ENCODE measurements at places on chromosomes 16 and 17.
A peak's percentile ranks its signal among the peaks of the same experiment; 100 is the strongest.

- no peak for DNase-seq
Observed at GRCh38 chr16:55668340-55669281, 12.8 kb downstream of the SLC6A2 start.

- no peak for DNase-seq
Observed at GRCh38 chr16:1337486-1337885, 4.0 kb downstream of the BAIAP3 start.

- DNase-seq: no peak
Observed at GRCh38 chr16:30947859-30948666, 805 bp upstream of the ORAI3 start.

- DNase-seq: no peak
Observed at GRCh38 chr17:39553341-39553945, 54.3 kb downstream of the NEUROD2 start.

DNA sequence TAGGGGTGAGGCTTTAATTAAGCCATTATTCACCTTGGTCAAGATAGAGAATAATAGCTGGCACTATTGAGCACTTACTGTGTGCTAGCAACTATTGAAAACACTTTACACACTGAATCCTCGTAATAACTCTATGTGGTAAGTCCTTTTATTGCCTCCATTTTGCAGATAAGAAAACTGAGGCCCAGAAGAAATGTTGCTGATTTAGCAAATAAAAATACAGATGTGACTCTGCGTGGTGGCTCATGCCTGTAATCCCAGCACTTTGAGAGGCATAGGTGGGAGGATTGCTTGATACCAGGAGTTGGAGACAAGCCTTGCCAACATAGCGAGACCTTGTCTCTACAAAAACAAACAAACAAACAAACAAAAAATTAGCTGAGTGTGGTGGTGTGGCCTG lies 19.4 kb downstream of the OTOA start:
- DNase-seq: no peak

- DNase-seq: no peak
Observed at GRCh38 chr17:20981046-20981920, 61.5 kb downstream of the USP22 start.

DNA sequence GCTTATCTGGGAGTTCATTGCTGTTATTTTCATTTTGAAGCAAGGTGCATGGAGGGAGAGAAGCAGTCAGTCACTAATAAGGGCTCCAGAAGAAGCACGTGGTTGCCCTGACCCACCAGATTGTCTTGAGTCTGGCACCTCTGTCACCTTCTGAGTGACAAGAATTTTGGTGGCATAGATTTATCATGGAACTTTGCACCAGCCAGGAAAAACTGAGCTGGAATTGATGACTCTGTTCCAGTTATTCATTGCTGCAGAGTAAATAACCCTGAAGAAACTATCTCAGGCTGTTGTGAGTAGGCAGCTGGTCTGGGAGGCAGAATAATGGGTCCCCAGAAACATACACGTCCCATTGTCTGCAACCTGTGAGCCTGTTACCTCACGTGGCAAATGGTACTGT lies 44.8 kb downstream of the HSD17B2 start:
- no peak for DNase-seq

DNA sequence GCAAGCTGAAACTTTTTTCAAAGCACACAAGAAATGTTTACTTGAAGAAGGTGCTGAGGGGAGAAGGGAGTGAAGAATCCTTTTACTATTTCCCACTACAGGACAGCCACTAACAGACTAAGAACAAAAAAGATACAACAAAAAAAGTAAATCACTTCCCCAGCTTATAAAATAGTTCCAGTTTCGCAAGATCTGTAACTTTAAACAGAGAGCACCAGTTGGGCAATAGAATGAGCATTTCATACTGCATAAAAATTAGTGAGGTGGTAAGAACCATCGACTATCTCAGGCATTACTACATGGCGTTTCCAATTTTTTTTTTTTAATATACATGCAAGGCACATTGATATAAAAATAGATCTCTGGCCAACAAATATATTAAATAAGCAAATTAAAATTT lies 11.1 kb downstream of the CRYBA1 start:
- no peak for DNase-seq

DNA sequence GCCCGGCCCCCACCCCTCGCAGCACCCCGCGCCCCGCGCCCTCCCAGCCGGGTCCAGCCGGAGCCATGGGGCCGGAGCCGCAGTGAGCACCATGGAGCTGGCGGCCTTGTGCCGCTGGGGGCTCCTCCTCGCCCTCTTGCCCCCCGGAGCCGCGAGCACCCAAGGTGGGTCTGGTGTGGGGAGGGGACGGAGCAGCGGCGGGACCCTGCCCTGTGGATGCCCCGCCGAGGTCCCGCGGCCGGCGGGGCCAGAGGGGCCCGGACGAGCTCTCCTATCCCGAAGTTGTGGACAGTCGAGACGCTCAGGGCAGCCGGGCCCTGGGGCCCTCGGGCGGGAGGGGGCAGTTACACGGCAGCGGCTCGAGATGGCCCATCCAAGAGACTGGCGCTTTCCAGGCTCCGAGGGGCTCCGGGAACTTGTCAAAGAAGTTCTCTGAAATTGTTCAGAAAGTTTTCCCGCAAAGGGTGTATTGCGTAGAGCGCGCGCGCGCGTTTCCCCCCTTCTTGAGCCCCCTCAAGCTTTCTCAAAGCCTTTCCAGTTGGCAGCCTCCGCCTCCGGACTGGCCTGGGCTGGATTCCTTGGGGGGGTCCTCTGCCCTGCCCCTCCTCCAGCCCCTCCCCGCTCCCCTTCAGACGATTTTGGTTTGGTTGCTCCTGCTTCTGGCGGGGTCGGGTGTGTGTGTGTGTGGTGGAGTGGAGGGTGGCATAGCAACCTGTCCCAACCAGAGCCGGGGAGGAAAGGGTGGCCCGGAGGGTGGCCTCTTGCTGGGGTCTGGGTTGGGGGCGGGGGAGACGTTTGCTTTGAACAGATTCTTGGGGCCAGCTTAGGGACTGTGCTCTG lies 504 bp downstream of the ERBB2 start:
- DNase-seq: no peak

GRCh38 chr17:61659437-61659836 lies 68.4 kb upstream of the NACA2 start:
- no peak for DNase-seq

DNA sequence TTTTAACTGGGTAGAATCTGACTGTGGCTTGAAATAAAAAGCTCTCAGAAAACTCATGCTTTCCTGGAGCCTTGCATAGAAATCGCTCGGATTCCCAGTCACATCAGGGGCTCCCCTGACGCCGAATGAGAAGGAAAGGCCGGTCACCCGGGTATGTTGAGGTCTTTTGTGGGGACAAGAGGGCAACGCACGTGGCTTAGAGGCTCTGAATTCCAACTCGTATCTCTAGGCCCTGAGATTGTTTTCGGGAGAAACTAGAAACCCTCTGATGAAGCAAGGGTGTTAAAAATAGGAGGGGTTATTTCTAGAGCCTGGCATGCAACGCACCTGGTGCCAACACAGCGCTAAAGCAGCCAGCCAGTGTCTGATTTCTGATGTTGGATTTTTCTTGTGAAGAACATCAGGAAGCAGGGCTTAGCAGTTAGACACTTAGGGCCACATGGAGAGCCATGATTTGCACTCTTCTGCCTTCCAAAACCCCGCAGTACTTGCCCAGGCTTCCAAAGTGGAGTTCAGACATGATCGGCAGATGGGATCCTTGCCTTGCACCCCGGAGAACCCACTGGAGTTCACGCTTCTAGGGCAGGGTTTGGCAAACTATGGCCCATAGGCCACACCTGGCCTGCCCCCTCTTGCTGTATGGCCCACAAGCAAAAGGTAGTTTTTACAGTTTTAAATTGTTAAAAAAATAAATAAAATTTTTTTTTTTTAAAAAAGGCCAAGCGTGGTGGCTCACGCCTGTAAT lies 12.6 kb downstream of the CACNG1 start:
- no peak for DNase-seq

DNA sequence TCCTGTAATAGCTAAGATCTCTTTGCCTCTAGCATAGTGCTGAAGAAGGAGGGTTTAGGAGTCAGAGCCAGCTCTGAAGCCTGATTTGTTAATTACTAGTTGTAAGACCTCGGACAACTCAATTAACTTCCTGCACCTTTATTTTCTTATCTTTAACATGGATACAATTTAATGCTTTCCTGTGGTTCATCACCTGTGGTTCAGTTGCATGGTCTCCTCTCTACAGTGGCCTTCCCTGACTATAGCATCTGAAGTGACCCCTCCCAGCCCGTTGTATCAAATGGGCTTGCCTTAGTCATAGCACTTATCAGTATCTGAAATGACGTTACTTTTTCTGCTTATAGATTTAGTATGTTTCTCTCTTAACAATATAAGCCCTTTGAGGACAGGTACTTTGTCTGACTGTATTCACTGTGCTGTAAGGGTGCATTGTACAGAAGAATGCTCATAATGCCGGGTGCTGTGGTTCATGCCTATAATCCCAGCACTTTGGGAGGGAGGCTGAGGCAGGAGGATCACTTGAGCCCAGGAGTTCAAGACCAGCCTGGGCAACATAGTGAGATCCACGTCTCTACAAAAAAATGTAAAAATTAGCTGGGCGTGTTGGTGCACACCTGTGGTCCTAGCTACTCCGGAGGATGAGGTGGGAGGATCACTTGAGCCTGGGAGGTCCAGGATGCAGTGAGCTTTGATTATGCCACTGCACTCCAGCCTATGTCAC lies 2.6 kb upstream of the NDE1 start:
- no peak for DNase-seq

DNA sequence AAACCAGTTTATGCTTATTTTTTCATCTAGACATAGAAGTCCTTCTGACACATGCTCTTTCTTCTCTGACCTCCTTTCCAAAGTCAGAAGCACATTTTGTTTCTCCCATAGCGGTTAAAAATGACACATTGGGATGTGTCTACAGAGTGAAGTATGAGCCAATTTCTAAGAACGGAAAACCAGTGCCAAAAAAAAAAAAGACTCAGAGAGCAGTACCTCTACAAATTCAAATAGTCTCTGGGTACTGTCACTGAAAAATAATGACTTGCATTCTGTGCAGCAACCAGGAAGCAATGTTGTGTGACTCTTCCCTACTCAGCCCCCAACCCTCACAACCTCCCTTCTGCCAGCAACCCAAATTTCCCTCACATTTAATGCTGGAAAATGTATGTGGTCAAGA lies 145.5 kb upstream of the PMFBP1 start:
- no peak for DNase-seq

- DNase-seq: no peak
Observed at GRCh38 chr16:55922662-55923061, 47.5 kb upstream of the CES5A start.

- no peak for DNase-seq
Observed at GRCh38 chr16:85592700-85593493, 20.2 kb upstream of the GSE1 start.

DNA sequence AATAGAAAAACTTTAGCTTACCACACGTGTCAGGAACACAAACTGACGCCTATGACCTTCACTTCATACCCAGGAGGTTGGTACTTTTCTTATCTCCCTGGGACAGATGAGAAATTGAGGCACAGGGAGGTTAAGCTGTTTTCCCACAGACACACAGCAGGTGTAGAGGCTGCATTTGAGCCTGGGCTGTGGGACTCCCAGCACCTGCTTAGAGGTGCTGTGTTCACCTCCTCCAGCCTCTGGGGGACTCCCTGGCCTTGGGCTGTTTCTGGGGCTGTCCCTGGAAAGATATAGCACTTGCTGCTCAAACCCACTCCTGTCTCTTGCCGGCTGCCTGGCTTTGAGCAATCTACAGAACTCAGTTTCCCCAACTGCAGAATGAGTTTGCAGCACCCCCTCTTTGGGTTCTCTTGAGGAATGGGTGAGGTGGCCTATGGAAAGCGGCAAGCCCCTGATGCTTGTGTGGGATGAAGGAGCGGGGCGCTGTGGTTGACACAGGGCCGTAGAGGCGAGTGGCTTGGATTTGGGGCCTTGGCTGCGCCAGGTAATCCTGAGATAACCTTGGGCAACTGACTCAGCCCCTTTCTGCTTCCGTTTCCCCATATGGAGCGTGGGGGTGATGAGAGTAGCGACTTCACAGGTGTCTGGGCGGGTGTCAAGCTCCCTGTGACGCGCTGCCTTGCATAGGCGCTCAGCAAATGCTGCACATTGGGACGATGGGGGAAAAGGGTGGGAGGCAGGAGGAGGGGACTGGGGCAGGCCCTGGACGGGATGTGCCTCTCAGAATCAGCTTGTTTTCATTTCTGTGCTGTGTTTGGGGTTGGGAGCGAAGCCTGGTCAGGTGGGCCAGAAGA lies 104.5 kb upstream of the CIBAR2 start:
- DNase-seq: no peak

- DNase-seq: no peak
Observed at GRCh38 chr17:7654832-7655540, 4.3 kb downstream of the ATP1B2 start.

- DNase-seq: peak; percentile 15
Observed at GRCh38 chr16:68756239-68756915, 19.3 kb downstream of the CDH1 start.

- no peak for DNase-seq
Observed at GRCh38 chr16:49330562-49331201, 42.9 kb upstream of the C16orf78 start.

DNA sequence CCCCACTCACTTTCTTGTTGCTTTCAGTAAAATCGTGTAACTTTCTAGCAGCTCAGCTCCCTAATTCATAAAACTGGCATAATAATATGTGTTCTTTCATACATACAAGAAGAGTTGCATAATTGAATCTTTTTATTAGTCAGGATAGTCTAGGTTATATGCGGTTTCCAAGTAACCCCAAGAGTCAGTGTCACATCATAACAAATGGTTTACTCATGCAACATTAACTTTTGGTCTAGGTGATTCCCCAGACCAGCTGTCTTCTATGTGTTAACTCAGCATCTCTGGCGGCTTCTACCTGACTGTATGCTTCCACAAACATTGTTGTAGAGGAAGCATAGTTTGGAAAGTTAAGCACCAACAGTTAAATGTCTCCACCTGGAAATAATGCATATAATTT lies 1000.4 kb downstream of the CDH11 start:
- no peak for DNase-seq

- no peak for DNase-seq
Observed at GRCh38 chr17:66331038-66331816, 28.8 kb downstream of the PRKCA start.

DNA sequence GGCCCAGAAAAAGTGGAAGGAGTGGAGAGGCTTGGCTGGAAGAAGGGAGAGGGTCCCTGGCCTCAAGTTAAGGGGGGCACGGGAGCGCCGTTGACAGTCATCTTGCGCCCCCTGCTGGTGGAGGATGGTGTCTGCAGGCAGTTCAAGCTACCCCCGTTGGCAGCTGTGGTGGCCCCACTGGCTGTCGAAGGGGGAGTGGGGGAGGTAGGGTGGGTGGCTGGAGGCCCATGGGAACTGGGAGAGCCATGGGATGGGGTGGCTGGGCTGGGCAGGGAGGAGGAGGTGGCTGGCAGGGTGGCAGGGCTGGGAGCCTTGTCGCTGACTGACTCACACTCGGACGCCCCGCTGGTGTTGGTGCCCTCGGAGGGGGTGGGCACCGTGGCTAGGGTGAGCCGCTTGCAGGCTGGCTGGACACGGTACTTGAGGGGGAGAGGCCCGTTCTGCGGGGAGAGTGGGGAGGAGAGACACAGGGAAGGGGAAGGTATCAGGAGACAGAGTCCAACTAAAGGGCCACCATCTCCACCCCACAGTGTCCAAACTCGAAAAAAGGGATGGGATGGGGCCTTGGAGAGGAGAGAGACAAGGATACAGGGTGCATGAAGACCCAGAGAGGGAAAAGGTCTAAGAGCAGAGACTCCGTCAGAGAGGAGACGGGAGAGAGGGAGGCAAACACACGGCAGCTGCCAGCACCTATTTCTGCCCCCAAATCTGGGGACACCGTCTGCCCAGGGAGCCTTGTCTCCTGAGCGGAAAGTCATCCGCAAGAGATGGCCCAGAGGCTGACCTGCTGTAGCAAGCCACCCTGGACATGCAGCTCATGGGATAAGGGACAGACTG lies 5.2 kb downstream of the CISD3 start:
- DNase-seq: peak; percentile 75
